ENCODE measurements at places on chromosomes 12 and 14.

GRCh38 chr14:81169711-81170103 is 51.1 kb downstream of the GTF2A1 start:
- DNase-seq, result no peak

DNA sequence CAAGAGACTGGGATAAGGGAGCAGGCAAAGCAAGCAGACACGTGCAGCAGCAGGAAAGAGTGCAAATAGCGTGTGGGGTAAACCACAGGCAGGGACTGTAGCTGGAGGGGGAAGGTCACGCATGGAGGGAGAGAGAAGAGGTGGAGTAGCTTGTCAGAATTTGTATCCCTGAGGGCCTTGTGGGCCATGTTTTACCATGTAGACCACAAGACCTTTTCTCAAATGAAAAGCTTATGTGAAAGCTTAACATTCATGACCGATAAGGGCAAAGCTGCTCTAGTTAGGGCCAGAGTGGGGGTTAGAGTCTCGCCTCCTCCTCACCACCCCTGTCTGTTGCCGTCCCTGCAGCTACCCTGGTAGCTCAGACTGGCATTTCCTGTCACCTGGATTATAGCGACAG is 152.9 kb upstream of the E2F7 start:
- DNase-seq, result no peak

GRCh38 chr14:91303091-91303923 is 58.8 kb upstream of the GPR68 start:
- no peak for DNase-seq

- no peak for DNase-seq
Observed at GRCh38 chr12:128513331-128513730, 246.4 kb downstream of the TMEM132C start.

- no peak for DNase-seq
Observed at GRCh38 chr12:3199551-3200031, 122.4 kb downstream of the TSPAN9 start.

- DNase-seq, result no peak
Observed at GRCh38 chr14:43677581-43677980, 829.5 kb downstream of the FSCB start.

DNA sequence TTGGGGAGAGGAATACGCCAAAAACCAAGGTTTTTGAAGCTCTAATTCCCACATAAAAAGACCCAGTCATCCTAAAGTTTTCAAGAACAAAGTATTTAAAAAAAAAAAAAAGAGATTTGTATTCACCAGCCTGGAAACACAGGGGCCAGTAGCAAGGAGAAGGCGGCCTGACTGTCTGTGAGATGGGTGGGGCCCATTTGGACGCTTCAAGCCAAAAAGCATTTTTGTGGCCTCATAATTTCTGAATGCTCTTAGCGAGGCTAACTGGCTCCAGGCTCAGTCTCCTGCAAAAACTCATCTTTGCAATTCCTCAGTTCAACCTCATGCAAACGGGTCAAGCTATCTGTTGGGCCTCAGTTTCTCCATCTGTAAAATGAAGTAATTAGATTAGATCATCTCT is 514.1 kb downstream of the MED13L start:
- no peak for DNase-seq

GRCh38 chr12:53980802-53981496 is 4.0 kb upstream of the HOXC10 start:
- no peak for DNase-seq

DNA sequence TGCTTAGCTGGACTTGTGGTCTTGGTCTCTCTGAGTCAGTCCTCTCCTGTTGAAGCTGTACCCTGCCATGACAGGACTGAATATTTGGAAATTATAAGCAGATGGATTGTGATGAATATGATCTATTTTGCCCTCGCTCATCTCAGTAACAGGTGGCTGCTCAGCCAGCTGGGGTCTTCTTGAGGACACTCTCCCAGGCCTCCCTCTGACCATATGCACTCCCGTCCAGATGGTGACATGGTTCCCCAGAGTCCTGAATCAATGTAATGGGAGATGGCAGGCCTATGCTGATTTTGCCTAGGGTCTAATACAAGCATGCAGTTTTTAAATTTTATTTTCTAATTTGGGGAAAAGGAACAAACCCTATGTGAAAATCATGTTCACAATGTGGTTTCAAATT is 63.1 kb upstream of the TRHDE start:
- DNase-seq, result no peak

DNA sequence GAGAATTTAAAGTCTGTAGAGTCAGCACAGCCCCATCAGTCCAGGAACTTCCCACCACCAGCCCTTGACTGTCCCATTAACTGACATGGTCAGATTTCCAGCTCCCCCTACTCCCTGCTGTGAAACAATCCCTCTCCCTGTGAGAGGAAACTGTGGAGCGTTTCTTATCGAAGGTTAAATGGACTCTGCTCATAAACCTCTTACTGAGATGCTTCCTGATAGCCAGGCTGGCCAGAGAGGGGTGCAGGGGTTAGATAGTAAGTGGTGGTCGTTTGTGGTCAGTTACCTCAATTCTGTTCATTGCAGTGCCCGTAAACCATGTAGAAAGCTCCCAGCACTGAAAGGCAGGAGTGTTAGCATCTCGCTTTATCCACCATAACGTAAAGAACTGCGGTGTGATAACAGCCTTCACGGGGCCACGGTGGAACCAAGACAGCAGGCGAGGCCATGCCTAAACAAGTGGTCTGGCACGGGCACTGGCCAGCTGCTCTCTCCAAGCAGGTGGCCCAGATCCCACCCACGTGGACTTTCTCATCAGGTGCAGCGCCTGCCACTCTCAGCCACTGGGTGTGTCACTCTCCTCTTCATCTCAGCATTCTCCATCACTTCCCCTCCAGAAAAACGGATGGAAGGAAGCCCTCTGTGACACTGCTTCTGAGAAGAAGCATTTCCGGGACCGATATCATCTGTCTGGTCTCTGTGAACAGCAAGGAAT is 102.2 kb downstream of the FBXL14 start:
- DNase-seq, result no peak

- no peak for DNase-seq
Observed at GRCh38 chr12:113030875-113031525, 25.5 kb upstream of the DTX1 start.

- DNase-seq, result peak; percentile 7
Observed at GRCh38 chr12:26878661-26879119, 45.7 kb upstream of the ITPR2 start.

GRCh38 chr12:103858953-103859601 is 18.0 kb upstream of the NT5DC3 start:
- peak; percentile 96 for DNase-seq

DNA sequence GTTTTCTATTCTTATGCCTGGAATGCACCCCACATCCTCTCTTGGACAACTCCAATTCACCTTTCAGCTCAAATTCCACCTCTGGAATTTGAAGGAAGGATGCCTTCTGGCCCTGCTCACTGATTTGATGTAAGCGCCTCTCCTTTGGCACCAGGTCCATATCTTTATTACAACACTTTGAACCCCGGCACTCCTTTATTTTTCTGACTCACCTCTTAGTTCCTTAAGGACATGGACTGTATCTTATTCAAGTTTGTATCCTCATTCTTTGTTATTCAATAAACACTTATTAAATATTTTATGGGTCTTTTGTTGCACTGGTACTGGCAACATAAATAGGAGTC is 3.1 kb downstream of the GALC start:
- DNase-seq, result no peak

DNA sequence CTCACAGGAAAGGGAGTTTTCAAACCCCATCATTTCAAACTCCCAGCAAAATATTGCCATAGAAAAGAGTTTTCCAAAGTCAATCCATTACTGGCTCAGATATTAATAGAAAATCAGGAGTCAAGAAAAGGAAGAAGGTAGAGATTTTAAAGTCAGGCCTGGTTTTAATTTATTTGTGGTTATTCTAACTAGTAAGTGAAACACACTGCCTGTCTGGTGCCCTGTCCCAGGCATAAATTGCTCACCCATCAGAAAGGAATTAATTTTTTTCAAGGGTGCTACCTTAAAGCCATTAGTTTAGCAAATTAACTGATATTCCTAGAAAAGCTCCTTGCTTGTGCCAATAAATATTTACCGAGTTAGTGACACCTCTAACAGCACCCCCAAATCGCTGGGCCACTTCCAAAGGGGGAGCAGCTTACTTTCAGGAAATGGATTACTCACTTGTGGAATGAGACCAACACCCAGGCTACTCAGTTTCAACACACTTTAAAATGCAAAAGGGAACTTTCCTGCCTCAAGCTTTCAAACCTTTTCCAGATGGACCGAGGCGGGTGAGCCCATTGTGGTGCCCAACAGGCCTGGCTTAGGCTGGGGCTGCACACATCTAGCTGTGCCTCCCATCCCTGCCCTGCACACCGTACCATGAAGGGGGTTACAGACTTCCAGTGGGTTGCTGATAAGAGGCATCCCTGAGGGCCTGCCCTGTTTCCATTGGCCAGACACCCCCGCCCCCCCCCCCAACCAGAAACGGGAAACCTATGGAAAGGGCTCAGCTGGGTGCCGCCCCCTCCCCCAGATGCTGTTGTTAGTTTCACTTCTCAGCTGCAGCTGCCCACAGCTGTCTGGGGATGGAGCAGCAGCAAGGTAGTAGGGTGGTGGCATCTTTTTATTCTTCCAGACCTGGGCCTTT is 117.2 kb downstream of the SAMD4A start:
- DNase-seq, result no peak

DNA sequence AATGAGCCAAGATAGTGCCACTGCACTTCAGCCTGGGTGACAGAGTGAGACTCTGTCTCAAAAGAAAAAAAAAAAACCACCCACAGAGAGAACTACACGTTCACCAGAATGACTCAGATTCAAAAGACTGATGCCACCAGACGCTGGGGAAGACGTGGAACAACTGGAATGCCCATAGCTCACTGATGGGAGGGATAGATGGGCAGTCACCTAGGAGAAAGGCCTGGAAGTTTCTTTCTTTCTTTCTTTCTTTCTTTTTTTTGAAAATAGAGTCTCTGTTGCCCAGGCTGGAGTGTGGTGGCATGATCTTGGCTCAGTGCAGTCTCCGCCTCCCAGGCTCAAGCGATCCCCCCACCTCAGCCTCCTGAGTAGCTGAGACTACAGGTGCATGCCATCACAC is 10.0 kb upstream of the KLC1 start:
- DNase-seq, result no peak

- DNase-seq, result no peak
Observed at GRCh38 chr12:7716381-7716780, 5.1 kb downstream of the DPPA3 start.

- DNase-seq, result no peak
Observed at GRCh38 chr14:95497561-95498011, 18.9 kb downstream of the SYNE3 start.

Data from kidney epithelial cell (primary cell).